ENCODE measurements at places on chromosomes 5 and 9. TPM values are rescaled to one million over a fixed set of nuclear protein-coding genes. Genes with fewer than 3 reads are reported as not detected.

Gene NOTCH1
- total RNA-seq = 30.8 TPM

Gene SPAG8
- total RNA-seq = 1.3 TPM

Gene FBP1
- 3.0 TPM for total RNA-seq

Gene SYNPO
- 0.14 TPM for total RNA-seq

Gene OCLN
- total RNA-seq = 5.5 TPM

Gene GABRA1
- total RNA-seq = not detected

Gene ARSI
- total RNA-seq = 0.56 TPM

Gene DOCK8
- 123 TPM for total RNA-seq

Gene CNTRL
- 35.1 TPM for total RNA-seq

Gene SARDH
- total RNA-seq = 18.5 TPM

Gene NRG2
- 0.08 TPM for total RNA-seq

Gene PCDHGC4
- total RNA-seq = not detected

Gene TRIM7
- total RNA-seq = 3.8 TPM

Gene KIF12
- not detected for total RNA-seq

Gene ADCY2
- not detected for total RNA-seq

Gene TICAM2
- 0.30 TPM for total RNA-seq

Gene PCDHAC2
- total RNA-seq = not detected

Gene MARCHF11
- not detected for total RNA-seq

Gene ST8SIA4
- 17.8 TPM for total RNA-seq

Gene OSMR
- not detected for total RNA-seq

Gene IL5
- not detected for total RNA-seq

Gene SLC4A9
- total RNA-seq = not detected

Gene DAP
- 33.6 TPM for total RNA-seq

Gene PALM2AKAP2
- total RNA-seq = not detected

Gene GADD45G
- 16.1 TPM for total RNA-seq

Gene ISL1
- not detected for total RNA-seq

Gene F2RL1
- 2.1 TPM for total RNA-seq

Gene PKD2L2
- not detected for total RNA-seq

Gene OR2V1
- total RNA-seq = not detected

Gene SNAPC3
- total RNA-seq = 4.7 TPM

Gene TPPP
- total RNA-seq = 8.5 TPM

Gene CATSPER3
- total RNA-seq = not detected

Measured in CD4-positive, alpha-beta T cell (primary cell).